ENCODE measurements at places on chromosomes 6 and 20.
A peak's percentile ranks its signal among the peaks of the same experiment; 100 is the strongest.

DNA sequence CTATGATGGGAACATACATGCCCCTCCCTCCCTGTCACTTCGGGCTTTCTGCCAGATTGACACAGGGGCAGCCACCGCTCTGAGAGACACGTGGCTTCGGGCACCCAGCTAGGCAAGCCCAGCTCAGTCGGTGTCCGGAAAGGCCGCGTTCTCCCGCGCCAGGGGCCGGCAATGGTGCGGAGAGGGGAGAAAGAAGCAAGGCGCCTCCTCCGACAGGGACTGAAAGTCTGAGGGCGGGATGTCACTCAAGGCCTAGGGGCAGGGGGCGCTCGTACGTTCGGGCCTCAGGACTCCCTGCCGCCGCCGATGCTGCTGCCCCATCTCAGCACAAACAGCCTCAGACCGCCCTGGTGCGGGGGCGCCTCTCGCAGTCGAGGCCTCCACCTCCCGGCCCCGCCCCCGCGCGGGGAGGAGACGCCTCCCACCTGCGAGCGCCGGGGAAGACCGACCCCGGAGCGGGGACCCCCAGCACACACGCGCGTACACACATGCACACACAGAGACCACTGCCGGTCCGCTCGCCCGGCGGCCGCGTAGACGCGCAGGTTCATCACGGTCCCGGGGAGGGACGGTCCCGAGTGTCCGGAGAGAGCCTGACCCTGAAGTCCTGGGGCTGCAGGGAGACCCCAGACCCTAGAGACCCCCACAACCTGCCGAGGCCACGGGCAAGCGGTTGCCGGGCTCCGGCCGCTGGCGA is 1.9 kb downstream of the GRM4 start:
- DNase-seq: peak; percentile 32

GRCh38 chr6:154122195-154122925 is 83.3 kb downstream of the OPRM1 start:
- no peak for DNase-seq

GRCh38 chr6:160238761-160239751 is 19.6 kb downstream of the SLC22A2 start:
- no peak for DNase-seq

DNA sequence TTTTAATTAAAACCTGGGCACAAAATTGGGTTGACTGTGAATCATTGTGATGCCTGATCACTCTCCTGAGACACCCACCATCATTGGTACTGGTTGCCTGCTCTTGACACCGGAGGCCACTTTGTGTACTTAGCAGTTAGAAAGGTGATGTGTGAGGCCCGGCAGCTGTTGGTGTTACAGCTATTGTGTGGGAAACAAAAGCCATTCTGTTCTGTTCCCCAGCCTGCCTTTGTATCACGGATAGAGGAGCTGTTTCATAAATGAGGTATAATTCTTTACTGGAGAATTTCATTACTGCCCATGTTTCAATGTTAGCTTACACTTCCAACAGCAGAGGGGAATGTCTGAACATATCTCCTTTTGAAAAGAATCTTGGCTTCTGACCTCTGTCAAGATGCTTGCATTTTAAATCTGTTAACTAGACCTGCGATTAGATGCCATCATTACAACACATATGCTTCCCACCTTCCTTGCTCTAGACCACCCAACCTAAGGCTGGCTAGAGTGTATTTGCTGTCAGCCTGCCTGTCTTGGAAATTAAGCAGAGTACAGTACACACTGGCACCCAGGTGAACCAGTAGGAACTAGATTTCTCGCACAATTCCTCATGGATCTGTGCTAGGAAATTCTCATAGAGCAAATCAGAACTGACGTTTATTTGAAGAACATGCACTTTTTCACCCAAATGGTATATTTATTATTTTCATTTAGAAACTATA is 142.4 kb upstream of the INSM1 start:
- no peak for DNase-seq

DNA sequence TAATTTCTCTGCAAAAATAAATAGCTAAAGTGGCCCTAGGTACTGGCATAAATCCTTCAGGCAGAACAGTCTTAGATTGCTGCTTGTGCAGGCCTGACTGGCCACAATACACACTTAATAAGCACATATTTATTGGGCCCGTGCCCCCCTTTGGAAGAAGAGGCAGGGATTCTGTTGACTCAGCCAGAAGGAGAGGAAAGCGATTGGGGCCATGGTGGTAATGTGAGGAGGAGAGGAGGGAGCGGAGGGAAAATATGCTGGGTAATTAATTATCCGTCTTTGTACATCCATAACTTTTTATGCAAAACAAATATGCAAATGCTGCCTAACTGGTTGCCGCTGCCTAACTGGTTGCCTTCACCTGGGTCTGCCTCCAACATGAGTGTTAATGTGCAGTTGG is 36.2 kb downstream of the CD40 start:
- DNase-seq: no peak

DNA sequence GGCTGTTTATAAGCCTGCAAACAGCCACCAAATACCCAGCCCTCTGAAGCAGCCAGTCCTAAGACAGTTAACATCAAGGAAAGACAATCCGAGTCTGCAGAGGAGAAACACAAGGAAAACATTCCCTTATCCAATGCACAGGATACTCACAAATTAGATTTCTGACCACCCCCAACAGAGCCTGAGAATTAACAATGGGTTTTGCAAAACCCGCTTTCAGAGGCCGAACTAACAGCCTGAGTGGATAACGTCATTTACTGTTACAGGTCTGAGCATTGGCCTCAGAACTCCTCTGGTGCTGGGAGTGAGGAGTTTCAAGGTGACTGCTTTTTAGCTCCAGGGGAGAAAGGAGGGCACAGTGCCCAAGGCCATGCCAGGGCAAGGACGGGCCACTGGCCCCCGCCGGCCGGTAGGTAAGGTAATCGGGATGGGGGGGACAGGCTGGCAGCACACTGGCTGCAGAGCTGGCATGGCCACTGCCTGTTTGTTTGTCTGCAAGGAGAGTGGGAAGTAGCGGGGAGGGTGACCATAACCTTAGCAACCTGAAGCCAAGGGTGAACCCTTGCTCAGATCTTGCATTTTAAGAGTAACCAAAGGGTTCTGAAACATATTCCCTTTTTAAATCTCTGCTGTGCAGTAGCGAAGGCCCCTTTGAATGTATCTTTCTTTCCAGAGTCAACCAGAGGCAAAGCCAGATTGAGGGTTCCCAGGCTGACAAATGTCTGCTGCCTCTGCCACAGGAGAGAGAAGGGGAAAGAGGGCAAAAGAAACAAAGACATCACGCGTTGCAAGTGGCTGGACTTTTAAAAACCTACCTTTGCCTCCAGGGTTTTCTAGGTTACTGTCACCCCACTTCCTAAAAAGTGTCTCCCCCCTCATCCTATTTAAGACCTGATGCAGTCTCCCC is 3.9 kb downstream of the ZMYND8 start:
- DNase-seq: no peak

DNA sequence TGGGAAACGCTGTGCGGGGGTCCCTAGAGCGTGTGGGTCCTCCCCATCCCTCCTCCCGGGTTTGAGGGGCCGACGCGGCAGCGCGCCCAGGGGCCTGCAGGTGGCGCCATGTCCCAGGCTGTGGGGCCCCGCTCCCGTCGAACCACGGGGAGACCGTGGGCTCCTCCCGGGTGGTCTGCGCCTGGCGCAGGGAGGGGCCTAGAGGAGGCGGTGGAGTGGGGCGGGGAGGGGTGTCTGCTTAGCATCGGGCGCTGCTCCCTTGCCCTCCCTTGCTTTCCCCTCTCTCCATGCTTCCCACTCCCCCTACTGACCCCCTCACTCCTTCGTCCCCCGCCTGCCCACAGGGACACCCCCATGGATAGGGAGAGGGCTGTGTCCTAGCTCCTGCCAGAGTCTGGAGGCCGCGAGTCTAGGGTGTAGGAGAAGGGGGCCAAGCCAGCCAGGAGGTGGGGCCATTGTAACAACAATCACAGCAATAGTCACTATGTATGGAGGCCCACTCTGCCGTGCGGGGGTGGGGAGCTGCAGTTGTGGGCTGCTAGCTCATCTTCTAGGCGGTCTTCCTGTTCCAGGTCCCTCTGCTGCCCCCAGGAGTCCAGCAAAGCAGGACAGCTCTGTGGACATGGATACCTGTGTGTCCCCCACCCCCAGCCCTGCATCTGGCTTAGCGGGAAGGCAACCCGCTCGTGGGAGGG is 51.7 kb downstream of the CHMP4B start:
- DNase-seq: peak; percentile 13

- no peak for DNase-seq
Measured at GRCh38 chr6:108961985-108962384, 113.8 kb downstream of the ARMC2 start.

DNA sequence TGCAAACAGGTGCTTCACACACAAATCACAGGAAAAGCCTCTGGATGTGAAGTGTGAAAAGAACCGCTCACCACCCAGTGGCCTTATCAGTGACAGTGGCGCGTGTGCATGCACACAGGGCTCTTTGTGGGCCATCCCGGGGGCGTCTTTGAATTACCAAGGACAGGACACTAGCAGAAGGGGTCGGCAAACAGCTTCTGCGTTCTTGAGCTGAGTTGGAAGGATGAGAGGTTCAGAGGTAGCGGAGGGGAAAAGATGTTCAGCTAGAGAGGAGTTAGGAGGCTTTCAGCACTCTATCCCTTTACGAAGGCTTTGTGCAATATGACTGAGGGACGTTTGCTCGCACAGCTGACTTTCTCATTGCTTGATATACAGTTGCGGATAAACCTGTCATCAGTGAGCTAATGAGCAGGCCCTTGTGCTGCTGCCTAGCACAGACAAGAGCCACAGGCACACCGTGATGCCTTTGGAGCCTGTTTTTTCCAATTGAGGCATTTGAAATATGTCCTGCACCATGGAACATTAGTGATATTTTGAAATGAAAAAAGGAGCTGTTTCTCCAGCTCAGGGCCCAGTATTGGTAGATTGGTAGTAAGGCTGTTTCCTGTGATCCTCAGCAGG is 83.1 kb downstream of the IYD start:
- no peak for DNase-seq

GRCh38 chr20:50578061-50578777 is 68.0 kb downstream of the PTPN1 start:
- no peak for DNase-seq

GRCh38 chr20:20251317-20251716 is 116.6 kb upstream of the INSM1 start:
- no peak for DNase-seq

GRCh38 chr20:63327231-63327745 is 33.9 kb downstream of the CHRNA4 start:
- DNase-seq: no peak

- DNase-seq: no peak
Measured at GRCh38 chr6:55775029-55775318, 100.4 kb downstream of the BMP5 start.

All from T follicular helper cell (primary cell).